ENCODE measurements at places on chromosomes 1 and 21.

DNA sequence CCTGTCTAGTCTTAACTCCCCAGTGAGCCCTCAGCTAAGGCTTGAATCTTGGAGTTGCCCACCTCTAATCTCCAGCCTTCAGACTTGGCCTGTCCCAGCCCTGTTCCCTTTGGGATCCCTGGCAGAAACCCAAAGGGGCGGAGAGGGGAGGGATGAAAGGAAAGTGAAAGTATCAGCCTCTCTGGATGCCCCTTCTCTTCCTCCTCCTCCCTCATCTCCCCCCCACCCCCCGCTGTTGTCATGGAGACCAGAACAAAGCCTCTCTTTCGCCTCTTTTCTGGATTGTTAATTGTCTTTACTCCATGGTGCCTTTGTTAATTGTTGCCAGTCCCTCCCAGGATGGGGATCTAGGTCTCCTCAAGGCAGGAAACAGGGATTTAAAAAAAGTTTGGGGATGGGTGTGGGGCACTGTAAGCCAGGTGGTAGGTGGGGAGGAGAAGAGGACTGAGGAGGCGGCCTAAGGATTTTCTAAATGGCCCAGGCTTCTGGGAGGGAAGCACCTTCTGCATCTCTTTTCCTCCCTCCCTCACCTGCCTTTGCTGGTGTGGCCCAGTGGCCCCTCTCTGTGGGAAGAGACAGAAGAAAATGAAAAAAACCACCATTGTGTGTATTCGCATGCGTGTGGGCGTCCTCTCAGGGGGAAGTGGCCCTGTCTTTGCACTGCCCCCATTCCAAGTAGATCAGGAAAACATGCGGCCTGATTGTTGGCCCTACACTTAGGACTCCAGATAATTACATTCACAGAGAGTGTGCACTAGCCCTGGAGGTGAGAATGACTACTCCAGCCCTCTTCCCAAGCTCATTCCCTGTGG, 7.5 kb upstream of the SOX13 start:
- no peak for DNase-seq

DNA sequence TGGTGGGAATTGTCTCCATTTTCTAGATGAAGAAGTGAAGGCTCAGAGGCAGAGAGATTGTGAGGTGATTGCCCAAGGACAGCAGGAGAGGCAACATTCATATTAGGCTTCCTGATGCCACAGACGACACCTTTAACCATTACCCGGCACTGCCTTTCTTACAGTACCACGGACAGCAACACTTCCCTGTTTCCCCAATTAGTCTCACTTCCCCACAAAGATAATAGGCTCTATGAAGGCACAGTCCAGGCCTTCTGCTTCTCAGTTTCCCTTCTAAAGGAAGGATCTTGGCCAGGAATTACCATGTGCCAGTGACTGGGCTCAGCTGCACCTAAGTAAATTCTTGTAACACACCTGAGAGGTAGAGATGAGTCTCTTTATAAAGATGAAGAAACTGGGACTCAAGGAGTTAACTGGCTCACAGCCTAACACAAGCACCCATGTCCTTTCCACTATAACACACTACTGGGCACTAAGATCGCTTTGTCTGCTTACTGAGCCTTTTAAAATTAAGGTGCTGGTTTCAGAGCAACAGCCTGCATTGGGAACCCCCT, 9.6 kb downstream of the IGSF9 start:
- DNase-seq: no peak

DNA sequence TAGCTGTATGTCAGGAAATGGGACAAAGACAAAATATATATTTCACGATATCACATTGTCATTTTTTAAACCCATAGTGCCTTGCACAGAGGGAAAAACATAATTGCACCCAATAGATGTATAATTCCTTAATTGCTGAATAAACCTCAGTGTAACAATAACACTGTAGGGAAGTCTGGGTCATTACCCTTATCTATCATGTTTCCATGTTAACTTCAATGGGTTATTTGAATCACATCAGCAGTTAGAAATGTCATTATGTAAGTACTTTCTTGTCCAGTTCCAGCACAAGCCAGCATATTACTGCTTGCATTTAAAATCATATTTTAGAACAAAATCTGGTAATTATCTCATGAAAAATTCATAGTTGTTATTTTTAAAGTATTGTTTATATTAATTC, 222.7 kb downstream of the HMCN1 start:
- DNase-seq: no peak

DNA sequence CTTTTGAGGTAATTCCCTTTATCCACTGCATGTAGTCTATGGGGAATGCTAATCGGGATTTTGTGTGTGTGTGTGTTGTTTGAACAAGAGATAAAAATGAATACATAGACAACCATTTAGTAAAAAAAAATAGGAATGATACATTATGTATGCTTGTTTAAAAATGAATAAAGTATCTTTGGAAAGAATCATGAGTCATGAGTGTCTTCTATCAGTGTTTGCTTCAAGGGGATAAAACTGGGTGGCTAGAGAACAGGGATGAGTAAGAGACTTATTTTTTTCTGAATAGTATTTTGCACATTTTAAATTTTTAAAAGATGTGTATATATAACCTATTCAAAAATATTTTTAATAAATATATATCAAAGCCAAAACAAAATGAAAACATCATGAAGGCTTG, 839.4 kb upstream of the ADGRL4 start:
- no peak for DNase-seq

GRCh38 chr1:232657426-232658005, 27.6 kb upstream of the SIPA1L2 start:
- no peak for DNase-seq

- DNase-seq: no peak
These were observed 164.4 kb downstream of the SDCCAG8 start for GRCh38 chr1:243420016-243420945.

DNA sequence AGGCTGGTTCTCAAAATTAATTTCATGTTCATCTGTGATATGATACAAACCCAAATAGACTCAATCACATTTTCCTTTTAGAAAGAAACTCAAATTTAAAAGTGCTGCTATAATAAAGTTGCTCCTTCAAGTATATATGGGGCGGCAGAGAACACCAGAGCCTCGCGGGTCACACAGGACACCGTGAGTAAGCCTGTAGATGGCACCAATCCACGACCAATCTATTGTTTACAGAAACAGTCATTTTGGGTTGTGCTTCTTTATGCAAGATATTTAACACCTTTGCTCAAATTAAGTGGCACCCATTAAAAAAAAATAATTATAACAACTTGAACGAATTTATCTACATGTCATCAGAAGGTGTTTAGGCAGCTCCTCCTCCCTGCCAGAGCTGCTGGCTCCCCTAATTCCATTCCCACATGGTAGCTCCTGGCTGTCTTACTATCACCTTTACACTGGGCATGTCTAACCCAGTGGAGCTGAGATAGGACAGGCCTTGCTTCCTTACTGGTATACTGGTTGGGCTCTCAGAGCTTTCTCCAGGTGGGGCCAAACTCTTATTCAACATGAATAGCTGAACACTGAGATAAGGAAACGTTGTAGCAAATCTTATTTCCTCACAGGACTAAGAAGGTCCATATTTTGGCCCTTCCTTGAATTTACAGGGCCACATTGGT, 287.0 kb downstream of the SDCCAG8 start:
- DNase-seq: no peak

- no peak for DNase-seq
These were observed 49.7 kb upstream of the SLC2A1 start for GRCh38 chr1:43008115-43009060.

DNA sequence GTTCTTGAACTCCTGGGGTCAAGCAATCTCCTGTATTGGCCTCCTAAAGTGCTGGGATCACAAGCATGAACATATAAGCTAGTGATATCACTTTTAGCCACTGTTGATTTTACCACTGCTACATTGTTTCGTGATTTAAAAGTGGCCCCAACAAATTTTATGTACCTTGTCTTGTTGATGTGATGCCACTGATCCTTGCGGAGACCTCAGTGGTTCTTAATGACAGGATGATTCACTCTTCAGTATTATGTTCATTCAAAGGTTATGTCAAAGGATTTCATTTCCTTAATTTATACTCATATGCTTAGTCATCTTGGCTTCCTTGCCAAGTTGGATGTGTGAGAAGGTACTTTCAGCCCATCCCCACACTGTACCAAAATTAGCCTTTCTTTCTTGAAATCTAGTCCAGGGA, 12.1 kb downstream of the PRKACB start:
- DNase-seq: no peak

DNA sequence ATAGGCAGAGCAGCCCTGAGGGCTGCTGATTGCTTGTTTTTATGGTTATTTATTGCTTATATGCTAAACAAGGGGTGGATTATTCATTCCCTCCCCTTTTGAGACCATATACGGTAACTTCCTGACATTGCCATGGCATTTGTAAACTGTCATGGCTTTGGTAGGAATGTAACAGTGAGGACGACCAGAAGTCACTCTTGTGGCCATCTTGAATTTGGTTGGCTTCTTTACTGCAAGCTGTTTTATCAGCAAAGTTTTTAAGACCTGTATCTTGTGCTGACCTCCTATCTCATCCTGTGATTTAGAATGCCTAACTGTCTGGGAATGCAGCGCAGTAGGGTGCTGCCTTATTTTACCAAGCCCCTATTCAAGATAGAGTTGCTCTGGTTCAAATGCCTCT, 531.8 kb upstream of the PRMT6 start:
- DNase-seq: no peak

GRCh38 chr1:186220067-186220466, 155.0 kb downstream of the TPR start:
- DNase-seq: no peak
